Muscle of arm (tissue), 14 donors: ENCODE measurements at places on chromosomes 7 and 10. TPM values are rescaled to one million over a fixed set of nuclear protein-coding genes. Genes with fewer than 3 reads are reported as not detected.

Gene FXYD4
- polyA plus RNA-seq, result not detected

Gene VSTM4
- 44.2 TPM for polyA plus RNA-seq

Gene C10orf143
- 3.2 TPM for polyA plus RNA-seq

Gene FAM25G
- not detected for polyA plus RNA-seq

Gene ASB15
- polyA plus RNA-seq, result not detected

Gene CRYGN
- 0.21 TPM for polyA plus RNA-seq

Gene CCNY
- 90.6 TPM for polyA plus RNA-seq

Gene LIPM
- polyA plus RNA-seq, result not detected

Gene CHCHD2
- polyA plus RNA-seq, result 203 TPM

Gene RASA4B
- 9.4 TPM for polyA plus RNA-seq

Gene FAM13C
- 35.1 TPM for polyA plus RNA-seq

Gene TRIL
- polyA plus RNA-seq, result 44.7 TPM
